ENCODE measurements at places on chromosomes 5 and 9.

DNA sequence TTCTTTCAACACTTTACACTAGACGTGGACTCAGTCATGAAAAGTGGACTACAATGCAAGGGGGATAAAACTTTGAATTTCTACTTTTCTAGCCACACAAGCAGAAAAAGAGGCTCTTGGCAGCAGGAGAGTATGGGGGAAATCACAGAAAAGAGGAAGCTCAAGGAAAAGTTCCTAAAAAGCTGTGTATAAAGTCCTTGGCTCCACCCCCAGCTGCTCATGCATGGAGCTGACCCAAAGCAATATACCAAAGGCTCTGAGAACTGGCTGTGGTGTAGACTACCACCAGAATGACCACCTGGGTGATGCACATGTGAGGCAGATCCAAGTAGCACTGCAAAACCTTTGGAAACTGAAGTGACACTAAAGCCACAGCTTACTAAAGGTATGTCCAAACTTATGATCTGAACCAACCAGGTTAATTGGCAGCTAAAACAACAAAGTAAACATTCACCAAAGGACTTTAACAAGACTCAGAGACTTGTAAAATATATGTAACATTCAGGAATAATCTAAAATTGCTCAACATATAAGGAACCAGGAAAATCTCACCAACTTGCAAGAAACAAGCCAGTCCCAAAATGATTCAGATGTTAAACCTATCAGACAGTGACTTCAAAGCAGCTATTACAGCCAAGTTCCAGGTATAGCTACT lies 55.5 kb upstream of the RASGRF2 start:
- no peak for DNase-seq

DNA sequence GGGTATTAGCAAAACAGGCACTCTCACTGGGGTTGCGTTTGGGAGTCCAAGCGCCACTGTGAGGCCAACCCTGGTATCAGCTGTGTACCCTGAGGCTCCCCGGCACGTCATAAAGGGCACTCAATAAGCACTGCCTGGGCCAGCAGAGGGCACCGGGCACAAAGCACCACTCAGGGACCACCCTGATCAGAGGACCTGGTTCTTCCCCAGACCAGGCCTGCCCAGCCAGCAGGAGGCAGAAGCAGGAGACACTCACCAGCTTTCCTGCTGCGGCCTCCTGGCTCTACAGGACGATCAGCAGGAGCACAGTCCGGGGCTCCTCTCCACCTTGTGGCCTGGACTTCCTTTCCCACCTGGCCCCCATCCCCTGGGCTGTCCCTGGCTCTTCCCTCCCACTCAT lies 12.6 kb downstream of the MGAT1 start:
- DNase-seq: no peak

- no peak for DNase-seq
Observed at GRCh38 chr9:16223074-16223871, 647.2 kb downstream of the BNC2 start.

GRCh38 chr9:16179566-16179965 lies 626.7 kb downstream of the CCDC171 start:
- DNase-seq: no peak

DNA sequence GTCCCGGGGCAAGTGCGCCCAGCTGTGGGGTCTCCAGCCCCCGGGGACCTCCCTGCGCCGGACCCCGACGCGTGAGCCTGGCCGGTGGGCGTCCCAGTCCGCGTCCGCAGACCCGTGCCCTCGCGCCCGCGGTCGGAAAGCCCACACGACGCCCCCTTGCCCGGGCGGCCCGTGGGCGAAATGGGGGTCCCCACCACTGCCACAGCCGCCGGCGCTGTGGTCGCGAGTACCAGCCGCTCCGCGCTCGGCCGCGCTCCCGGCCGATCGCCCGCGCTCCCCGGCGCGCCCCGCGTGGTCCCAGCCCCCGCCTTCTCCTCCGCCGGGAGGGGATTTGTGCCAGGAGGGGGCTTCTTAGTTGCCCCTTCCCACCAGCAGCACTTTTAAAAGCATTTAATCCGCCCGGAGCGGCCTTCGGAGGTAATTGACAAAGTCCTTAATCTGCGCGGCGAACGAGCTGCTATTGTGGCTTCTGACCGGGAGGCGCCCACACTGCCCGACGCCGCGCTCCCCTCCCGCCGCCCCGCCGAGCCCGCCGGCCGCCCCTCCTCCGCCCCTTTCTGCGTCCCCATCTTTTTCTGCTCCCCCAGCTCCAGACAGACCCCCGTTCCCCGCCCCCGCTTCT lies 469 bp upstream of the FIBCD1 start:
- no peak for DNase-seq

DNA sequence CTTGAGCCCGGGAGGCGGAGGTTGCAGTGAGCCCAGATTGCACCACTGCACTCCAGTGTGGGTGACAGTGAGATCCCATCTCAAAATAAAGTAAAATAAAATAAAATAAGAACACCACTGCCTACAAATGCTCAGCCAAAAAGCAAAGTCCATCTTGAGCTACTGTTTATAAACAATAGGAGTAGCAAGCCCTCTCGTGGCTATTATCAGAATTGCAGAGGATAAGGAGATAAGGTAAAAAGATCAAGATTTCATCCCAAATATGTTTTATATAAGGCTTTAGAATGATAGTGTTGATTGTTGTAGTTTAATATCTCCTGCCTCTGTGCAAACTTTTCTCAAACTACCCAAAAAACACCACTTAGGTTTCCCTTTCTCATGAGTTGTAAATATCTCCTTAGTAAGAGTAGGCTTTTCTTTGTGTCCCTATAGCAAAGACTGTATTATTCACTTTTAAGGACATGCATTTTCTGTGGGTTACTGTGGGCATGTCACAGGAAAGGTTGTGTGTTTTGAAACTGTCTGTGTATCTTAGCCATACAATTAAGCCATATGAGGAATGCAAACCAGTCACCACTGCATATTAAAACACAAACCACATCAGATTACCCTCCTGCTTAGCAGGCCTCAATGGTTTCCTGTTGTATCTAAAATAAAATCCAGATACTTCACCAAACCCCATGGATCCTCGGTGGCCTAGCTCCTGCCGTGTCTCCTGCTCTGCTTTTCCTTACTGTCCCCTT lies 31.8 kb upstream of the CKS2 start:
- DNase-seq: no peak

DNA sequence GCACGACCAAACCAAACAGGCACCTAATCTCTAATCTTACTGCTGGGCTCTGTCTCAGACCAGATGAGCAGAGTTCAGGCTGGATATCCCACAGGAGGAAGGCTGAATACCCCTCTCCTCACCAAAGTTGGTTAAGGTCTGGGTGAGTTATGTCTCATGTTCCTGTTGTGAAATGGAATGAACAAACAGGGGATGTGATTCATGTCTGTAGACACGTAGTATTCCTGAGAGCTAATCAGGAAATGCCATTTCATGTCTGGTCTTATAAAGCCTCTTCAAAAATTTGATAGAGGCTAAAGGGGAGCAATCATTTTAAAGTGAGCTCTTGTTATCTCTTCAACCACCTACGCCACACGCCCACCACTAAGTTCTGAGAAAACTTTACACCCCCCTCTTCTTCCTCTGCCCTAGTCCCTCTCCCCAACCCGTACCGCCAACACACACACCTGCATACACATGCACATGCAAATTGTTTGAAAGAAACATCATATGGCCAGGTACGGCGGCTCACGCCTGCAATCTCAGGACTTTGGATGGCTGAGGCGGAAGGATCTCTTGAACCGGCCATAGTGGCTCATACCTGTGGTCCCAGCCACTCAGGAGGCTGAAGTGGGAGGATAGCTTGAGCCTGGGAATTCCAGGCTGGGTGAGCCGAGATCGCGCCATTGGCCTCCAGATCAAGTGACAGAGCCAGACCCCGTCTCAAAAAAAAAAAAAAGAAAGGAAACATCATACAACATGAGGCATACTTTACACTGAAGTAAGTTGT lies 69.8 kb upstream of the RAI14 start:
- DNase-seq: no peak

DNA sequence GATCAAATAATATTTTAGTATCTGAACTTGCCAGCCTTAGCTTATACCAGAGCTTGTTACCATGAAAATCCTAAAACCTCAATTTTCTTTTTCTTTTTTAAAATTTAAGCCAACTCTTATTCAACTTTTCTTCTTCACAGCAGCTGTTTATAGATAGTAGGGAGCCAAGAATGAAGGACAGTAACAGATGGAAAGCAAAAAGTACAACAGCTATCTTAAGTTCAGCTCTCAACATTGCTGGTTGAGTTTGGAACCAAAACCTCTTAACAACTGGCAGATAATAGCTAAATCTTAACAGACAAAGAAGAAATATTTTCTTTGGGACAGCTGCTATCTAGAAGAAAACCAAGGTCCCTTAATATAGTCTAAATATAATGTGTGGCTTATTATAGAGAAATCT lies 74.7 kb downstream of the PJA2 start:
- no peak for DNase-seq

DNA sequence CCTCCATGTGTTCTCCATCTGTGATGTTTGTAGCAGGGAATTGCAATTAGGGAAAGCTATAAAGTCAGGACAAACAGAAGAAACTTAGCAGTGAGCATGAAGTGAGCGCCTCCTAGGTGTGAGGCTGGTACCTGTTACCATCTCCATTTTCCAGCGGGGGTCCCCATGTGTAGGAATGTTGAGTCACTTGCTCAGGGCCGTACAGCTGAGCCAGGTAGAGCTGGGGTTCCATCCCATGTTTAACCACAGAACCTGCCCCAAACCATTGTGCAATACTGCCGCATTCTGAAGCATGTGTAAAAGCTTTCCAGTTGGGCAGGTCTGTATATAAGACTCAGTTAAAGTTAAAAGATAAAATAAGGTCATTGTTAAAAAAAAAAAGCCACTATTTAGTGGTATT lies 62.7 kb downstream of the NDFIP1 start:
- no peak for DNase-seq

DNA sequence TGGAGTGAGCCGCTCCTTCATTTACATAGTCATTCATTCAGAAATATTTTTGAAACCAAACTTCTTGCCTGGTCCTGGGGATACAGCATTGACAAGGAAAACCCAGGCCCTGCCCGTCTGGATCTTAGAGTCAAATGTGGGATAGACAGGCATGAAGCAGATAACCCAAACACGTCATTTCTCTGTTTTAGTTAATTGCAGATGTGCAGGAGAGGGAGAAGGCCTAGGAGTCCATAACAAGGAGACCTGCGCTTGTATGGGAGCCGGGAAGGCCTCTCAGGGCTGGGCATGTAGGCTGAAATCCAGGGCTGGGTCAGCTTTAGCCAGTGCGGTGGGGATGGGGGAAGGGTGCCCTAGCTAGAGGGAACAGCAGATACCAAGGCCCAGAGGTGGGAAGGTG lies 43.3 kb downstream of the PRRX2 start:
- no peak for DNase-seq

Data from NCI-H2081 treated with DMSO at 0.1 percent for 48 hours (cell line).